ENCODE measurements at places on chromosomes 12 and 14.

DNA sequence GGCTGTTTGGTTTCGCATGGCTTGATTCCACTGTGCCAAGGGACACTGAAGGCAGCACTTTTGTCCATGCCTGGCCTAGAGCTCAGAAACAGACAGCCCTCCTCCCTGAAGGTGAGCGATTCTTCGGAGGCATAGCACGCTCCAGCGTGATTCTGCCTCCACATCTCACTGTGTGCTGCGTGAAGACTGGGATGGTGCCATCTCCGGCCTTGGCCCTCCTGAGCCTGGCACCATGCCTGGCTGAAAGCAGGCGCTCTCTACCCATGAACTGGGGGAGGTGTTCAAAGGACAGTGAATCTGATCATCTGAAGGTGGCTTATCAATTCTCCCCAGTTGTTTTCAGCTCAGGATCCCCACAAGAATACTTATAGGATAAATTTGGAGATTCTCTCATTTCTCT is 187.4 kb downstream of the TTC7B start:
- DNase-seq = no peak

- no peak for DNase-seq
Observed at GRCh38 chr12:51224625-51225024, 6.8 kb upstream of the POU6F1 start.

GRCh38 chr12:6033546-6033945 is 88.5 kb upstream of the ANO2 start:
- DNase-seq = no peak

- no peak for DNase-seq
Observed at GRCh38 chr12:4943067-4943937, 33.6 kb downstream of the KCNA1 start.

GRCh38 chr14:96011131-96011530 is 28.0 kb upstream of the C14orf132 start:
- DNase-seq = no peak

All from effector CD8-positive, alpha-beta T cell (primary cell).